ENCODE measurements at places on chromosomes 16 and 17. TPM values are rescaled to one million over a fixed set of nuclear protein-coding genes. Genes with fewer than 3 reads are reported as not detected.

ALOX12B gene
- polyA plus RNA-seq: not detected

HOXB8 gene
- not detected for polyA plus RNA-seq

- H3K27ac ChIP-seq: no peak overlapping the region
- peak overlapping the region; percentile 98 for H3K4me3 ChIP-seq
- H3K36me3 ChIP-seq: peaks cover 21% of the 10 kb centered on the region
- DNase-seq: no peak
- peaks cover 42% of the 10 kb centered on the region for H3K4me1 ChIP-seq
- no peaks in the 10 kb centered on the region for H3K27me3 ChIP-seq
Measured at GRCh38 chr16:19716183-19716582, 1.8 kb downstream of the KNOP1 start.

DNA sequence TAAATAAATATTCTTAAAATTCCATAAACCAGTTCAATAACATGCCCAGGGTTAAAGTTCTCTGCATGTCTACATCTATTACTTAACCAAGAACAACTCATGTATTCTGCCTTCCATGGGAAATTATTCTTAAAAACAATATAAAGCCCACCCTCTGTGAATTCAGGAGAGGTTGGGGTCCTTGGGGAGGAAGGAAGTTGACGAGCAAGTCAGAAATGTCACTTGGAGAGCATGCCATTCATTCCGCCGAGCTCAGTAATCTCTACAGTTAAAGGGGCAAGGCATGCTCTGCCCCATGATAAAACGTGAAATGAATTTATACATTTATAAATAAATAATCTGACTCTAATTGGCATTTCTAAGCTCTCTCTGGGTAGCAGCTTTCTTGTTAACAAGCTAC lies 405.1 kb downstream of the TOX3 start:
- H3K4me3 ChIP-seq: no peak overlapping the region
- DNase-seq: no peak
- H3K4me1 ChIP-seq: no peaks in the 10 kb centered on the region
- H3K36me3 ChIP-seq: no peaks in the 10 kb centered on the region
- no peak overlapping the region for H3K27ac ChIP-seq

- no peak overlapping the region for H3K4me3 ChIP-seq
- DNase-seq: no peak
- no peak overlapping the region for H3K27ac ChIP-seq
- H3K4me1 ChIP-seq: peaks cover 33% of the 10 kb centered on the region
- no peaks in the 10 kb centered on the region for H3K36me3 ChIP-seq
Measured at GRCh38 chr17:71109697-71110096, 940.4 kb downstream of the KCNJ2 start.

GRCh38 chr17:79047923-79048825 lies 24.2 kb downstream of the C1QTNF1 start:
- no peaks in the 10 kb centered on the region for H3K36me3 ChIP-seq
- no peak overlapping the region for H3K27ac ChIP-seq
- peaks cover 21% of the 10 kb centered on the region for H3K27me3 ChIP-seq

GRCh38 chr16:64857411-64857810 lies 264.5 kb downstream of the CDH11 start:
- no peaks in the 10 kb centered on the region for H3K4me1 ChIP-seq
- H3K36me3 ChIP-seq: no peaks in the 10 kb centered on the region
- H3K27me3 ChIP-seq: no peaks in the 10 kb centered on the region
- no peak overlapping the region for H3K27ac ChIP-seq
- DNase-seq: no peak
- no peak overlapping the region for H3K4me3 ChIP-seq

KRTAP3-1 gene
- polyA plus RNA-seq: 3.7 TPM

DNA sequence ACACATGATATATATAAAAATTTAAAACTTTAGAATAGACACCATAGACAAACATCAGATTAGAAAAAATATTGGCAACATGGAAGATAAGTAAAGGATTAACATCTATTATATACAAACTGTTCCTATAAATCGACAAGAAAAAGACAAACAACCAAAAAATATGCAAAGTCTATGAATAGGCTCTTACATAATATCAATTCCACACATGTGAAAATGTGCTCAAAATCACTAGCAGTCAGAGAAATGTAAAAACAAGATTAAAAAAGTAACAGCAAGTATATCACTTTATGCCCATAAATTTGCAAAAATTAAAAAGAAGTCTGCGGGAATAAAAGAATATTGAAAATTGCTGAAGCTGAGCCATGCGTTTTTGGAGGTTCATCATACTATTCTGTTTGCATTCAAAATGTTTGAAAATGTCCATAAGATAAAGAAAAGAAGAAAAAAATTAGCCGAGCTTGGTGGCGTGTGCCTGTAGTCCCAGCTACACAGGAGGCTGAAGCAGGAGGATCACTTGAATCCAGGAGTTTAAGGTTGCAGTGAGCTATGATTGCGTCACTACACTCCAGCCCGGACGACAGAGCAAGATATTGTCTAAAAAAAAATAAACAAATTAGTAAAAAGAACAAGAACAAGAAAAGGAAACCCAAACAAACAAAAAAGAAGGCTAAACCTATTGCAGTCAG lies 11.2 kb upstream of the ERN2 start:
- H3K27me3 ChIP-seq: no peaks in the 10 kb centered on the region
- no peaks in the 10 kb centered on the region for H3K36me3 ChIP-seq
- no peak overlapping the region for H3K4me3 ChIP-seq
- peaks cover 27% of the 10 kb centered on the region for H3K4me1 ChIP-seq
- no peak for DNase-seq
- no peak overlapping the region for H3K27ac ChIP-seq

DNA sequence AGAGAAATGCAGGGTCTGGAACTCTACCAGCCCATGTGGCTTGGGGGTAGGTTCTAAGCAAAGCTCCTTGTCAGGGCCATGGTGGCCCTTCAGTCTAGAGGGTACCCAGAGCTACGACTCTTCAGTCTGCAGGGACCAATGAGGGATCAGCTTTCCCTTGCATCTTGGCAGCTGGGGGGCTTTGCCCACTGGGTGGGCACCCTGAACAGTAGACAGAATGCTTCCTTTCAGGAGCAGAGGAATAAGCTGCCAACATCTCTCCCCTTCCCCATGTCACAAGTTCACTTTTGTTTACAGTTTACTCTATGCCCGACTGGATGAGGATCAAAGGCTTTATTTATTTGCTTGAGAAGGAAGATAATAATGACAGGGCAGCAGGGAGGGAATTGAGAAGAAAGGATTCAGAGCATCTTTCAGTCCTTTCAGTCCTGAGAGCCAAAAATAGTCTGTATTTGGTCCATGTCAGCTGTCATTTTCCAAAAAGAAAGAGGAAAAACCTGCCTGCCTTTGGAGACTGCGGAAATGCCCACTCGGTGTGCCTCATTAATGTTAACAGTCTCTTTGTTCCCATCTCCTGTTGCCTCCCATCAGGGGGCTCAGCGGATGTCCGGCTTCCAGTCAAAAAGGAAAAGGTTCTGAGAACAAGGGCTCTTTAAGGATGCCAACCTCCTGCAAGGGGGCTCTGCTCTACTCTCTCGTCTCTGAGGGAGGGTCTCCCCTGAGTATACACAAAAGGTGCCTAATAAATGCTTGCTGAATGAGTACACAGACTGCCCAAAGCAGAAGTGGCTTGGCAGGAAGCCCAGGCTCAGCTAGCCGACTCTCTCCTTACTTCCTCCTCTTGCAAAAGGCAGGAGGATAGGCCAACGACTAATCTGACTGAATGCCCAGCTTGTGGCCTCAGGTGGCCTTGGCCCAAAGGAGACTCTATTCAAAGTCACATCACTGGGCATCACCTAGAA lies 17.1 kb downstream of the TRAF4 start:
- H3K27ac ChIP-seq: no peak overlapping the region
- H3K4me3 ChIP-seq: no peak overlapping the region
- H3K36me3 ChIP-seq: peaks cover 28% of the 10 kb centered on the region
- no peak for DNase-seq
- no peaks in the 10 kb centered on the region for H3K4me1 ChIP-seq
